ENCODE measurements at places on chromosomes 4 and X.

GRCh38 chr4:108072300-108072699 lies 82.6 kb downstream of the HADH start:
- peaks cover 80% of the 10 kb centered on the region for H3K4me1 ChIP-seq
- H3K27me3 ChIP-seq = no peaks in the 10 kb centered on the region
- H3K27ac ChIP-seq = peak overlapping the region; percentile 91
- H3K4me3 ChIP-seq = peak overlapping the region; percentile 48
- peak; percentile 74 for DNase-seq
- H3K36me3 ChIP-seq = no peaks in the 10 kb centered on the region

DNA sequence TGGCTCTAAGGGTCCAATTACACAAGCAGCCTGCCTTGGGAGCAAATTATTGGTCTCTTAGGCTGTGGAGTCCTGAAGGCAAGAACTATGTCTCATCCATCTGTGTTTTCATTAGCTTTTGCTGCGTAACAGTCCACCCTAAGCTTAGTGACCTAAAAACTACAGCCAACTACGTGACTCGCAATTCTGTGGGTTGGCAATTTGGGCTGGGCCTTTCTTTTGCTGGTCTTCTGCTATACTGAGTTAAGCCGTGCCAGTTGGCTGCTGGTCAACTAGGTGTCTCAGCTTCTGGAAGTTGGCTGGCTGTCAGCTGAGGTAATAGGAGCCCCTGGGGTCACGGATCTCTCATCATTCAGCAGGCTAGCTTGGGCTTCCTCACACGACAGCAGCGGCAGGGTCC lies 205.6 kb upstream of the S100G start:
- no peak overlapping the region for H3K27ac ChIP-seq
- H3K27me3 ChIP-seq = peaks cover 6% of the 10 kb centered on the region
- no peaks in the 10 kb centered on the region for H3K36me3 ChIP-seq
- DNase-seq = no peak

DNA sequence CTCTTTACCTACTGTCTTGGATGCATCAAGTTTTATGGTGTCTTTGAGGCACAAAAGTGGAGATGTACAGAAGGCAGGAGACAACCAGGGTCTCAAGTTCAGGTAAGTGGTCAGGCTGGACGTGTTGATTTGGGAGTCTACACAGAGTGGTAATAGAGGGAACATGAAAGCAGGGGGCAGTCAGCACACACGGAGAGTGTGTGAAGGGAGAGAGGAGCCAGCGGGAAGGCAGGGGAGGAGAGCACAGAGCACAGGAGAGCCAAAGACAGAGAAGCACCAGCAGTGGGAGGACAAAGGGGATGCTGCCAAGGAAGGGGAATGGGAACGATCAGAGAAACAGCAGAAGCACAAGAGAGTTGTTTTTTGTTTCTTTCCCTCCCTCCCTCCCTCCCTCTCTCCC lies 32.9 kb downstream of the TMEM150C start:
- H3K4me3 ChIP-seq = no peak overlapping the region
- H3K27me3 ChIP-seq = peaks cover 8% of the 10 kb centered on the region
- H3K36me3 ChIP-seq = no peaks in the 10 kb centered on the region
- no peak overlapping the region for H3K27ac ChIP-seq
- no peak for DNase-seq
- H3K4me1 ChIP-seq = no peaks in the 10 kb centered on the region

DNA sequence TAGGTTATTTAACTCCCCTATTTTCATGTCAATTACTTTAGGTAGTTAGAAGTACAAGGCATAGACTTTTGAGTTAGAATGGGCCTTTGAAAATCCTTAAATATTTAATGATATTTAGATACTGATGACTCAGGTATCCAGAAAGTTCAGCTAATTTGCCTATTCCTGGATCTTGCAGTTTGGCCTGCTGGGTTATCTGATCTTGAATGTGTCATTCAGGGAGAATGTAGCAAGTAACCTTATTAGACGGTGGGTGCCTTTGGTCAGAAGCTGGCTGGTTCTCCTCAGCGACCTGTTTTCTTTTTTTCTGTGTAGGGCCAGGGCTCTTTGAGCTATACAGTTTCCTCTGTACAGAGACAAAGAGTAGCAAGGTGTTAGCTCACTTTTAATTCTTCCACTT lies 42.0 kb downstream of the MTM1 start:
- H3K36me3 ChIP-seq = peaks cover 2% of the 10 kb centered on the region
- no peak overlapping the region for H3K27ac ChIP-seq
- no peaks in the 10 kb centered on the region for H3K4me1 ChIP-seq
- peaks cover 10% of the 10 kb centered on the region for H3K27me3 ChIP-seq
- no peak for DNase-seq

- H3K4me1 ChIP-seq = peaks cover 4% of the 10 kb centered on the region
- H3K36me3 ChIP-seq = no peaks in the 10 kb centered on the region
- no peak overlapping the region for H3K27ac ChIP-seq
- no peaks in the 10 kb centered on the region for H3K27me3 ChIP-seq
- DNase-seq = no peak
- H3K4me3 ChIP-seq = no peak overlapping the region
These were observed 63.7 kb downstream of the FAM13A start for GRCh38 chr4:88993246-88993645.

GRCh38 chrX:29315931-29316330 lies 728.7 kb downstream of the IL1RAPL1 start:
- H3K27me3 ChIP-seq = no peaks in the 10 kb centered on the region
- no peak overlapping the region for H3K27ac ChIP-seq
- no peak overlapping the region for H3K4me3 ChIP-seq
- H3K36me3 ChIP-seq = no peaks in the 10 kb centered on the region

- peaks cover 6% of the 10 kb centered on the region for H3K27me3 ChIP-seq
- peaks cover 4% of the 10 kb centered on the region for H3K36me3 ChIP-seq
- H3K27ac ChIP-seq = no peak overlapping the region
- peak; percentile 12 for DNase-seq
These were observed 51.6 kb downstream of the MAML3 start for GRCh38 chr4:140102421-140102820.

DNA sequence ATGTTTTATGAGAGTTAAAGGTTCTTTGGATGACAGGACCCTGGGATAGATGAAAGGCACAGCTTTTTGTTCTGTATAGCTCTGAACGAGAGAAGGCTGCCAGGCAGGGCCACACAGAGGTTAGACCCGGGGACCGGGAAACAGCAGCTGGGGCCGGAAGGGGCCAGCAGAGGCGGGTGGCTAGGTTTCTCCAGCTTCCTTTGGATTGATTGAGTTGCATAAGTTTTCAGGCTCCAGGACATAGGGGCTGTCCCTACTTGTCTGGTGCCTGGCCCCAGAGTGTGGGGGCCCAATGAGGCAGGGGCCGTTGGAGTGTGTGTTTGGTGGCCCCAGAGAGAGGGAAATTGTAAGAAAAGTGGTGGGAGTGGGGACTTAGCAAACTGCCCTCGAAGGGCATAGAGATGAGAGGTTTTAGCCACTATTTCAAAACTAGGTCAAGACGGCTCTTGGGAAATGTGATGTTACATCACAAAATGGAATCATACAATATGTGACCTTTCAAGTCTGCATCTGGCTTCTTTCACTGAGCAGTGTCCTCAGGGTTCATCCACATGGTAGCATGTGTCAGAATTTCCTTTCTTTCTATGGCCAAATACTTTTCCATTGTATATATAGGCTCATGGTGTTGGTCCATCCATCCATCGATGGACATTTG lies 3.7 kb downstream of the ZFP92 start:
- peaks cover 15% of the 10 kb centered on the region for H3K27me3 ChIP-seq
- H3K4me3 ChIP-seq = no peak overlapping the region
- peaks cover 6% of the 10 kb centered on the region for H3K4me1 ChIP-seq

DNA sequence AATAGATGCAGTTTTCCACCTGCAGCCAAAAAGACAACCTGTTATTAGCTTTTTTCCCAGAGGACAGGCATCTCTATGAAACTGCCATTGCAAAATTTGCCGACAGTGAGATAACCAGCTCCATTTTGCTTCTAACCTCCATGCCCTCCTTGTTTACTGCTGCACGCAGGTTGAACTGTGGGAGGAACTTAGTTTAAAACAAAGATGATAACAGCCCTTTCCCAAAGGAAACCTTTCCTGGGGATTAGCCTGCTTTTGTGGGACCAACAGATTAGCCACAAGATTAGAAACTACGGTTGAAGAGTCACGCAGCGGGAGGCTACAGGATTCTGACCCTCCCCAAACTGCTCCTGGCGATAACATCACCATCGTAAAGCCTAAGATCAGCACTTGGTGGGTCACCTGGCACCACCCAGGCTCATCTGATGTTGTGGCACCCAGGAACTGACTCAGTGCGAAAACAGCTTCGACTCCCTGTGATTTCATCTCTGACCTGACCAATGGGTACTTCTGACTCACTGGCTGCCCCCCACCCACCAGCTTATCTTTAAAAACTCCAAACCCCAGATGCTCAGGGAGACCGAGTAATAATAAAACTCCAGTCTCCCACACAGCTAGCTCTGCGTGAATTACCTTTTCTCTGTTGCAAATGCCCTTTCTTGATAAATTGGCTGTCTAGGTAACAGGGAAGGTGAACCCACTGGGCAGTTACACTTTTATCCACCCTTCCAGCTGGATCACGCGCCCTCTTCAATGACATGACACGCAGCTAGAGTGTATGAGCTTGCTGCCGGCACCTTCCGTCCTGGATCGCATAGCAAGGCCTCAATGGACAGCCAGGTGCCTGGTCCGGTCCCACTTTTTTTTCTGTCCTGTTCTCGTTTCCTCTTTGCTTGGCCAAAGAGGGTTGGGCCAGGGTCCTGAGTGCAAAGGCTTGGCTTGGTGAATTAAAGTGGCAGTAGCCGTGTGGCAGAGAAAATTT lies 27.2 kb downstream of the NOP14 start:
- no peaks in the 10 kb centered on the region for H3K27me3 ChIP-seq
- H3K36me3 ChIP-seq = peaks cover 23% of the 10 kb centered on the region
- H3K27ac ChIP-seq = peak overlapping the region; percentile 79

DNA sequence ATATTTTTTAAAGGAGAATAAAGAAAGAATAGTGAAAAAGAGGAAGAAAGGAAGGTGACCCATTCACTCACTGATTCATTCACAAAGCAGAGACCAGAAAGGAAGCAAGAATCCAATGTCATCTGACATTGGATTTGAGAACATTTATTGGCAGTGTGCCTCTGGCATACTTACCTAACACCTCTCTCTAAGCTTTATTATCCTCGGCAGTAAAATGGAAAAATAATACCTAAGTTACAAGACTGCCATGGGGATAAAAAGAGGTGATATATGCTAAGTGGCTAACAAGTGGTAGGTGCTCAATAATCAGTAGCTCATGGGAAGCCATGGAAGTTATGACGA lies 41.6 kb upstream of the PPARGC1A start:
- H3K4me3 ChIP-seq = no peak overlapping the region
- no peak for DNase-seq
- H3K27me3 ChIP-seq = no peaks in the 10 kb centered on the region
- H3K4me1 ChIP-seq = no peaks in the 10 kb centered on the region
- H3K36me3 ChIP-seq = no peaks in the 10 kb centered on the region

DNA sequence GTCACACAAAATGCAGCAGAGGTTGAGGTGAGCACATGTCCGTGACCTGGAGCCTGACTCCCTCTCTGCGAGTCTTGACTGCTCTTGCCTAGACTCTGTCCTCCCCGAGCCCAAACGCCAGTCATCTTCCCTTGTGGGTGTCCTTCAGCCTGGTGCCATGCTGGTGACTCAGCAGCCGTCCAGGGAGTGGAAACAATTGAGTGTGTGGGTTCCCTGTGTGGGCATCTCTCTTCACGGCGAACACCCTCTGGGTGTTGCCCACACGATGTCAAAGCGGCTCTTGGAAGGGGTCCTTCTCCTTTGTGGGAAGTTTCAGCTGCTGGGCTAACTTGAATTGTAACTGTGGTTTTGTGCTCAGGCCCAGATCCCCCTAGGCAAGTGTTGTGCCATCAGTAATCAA lies 17.5 kb upstream of the MSANTD1 start:
- no peak overlapping the region for H3K4me3 ChIP-seq
- H3K27me3 ChIP-seq = no peaks in the 10 kb centered on the region
- peaks cover 5% of the 10 kb centered on the region for H3K4me1 ChIP-seq
- H3K27ac ChIP-seq = no peak overlapping the region

- H3K4me3 ChIP-seq = no peak overlapping the region
- DNase-seq = no peak
- no peak overlapping the region for H3K27ac ChIP-seq
- peaks cover 11% of the 10 kb centered on the region for H3K4me1 ChIP-seq
- peaks cover 7% of the 10 kb centered on the region for H3K27me3 ChIP-seq
These were observed 380.8 kb downstream of the SPRY1 start for GRCh38 chr4:123777373-123777772.

DNA sequence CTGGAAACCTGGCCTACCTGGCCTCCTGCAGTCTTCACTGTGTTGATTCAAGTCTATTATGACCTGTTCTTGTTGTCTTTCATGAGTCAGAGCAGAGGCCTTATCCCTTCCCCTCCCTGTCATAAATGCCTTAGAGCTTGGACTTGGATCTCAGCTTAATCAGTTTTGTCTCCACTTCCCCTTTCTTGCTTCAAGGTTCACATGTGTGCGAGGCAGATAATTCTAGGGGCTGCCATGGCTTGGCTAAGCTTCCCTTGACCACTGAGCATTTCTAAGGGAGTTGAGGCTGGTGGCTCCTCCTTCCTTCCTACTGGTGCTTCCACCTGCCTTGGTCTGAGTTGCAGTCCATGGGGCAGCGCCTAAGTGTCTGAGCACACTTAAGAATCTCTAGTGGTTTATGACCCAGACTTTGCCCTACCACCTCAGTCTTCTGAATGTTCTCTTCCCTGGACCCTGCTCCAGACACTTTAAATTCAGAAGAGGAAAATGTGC lies 1.7 kb upstream of the HEPH start:
- no peaks in the 10 kb centered on the region for H3K27me3 ChIP-seq
- no peaks in the 10 kb centered on the region for H3K4me1 ChIP-seq
- no peak overlapping the region for H3K4me3 ChIP-seq

GRCh38 chrX:45445745-45446412 lies 245.2 kb upstream of the DIPK2B start:
- peak overlapping the region; percentile 56 for H3K4me3 ChIP-seq
- H3K27ac ChIP-seq = peak overlapping the region; percentile 48
- no peaks in the 10 kb centered on the region for H3K36me3 ChIP-seq
- no peak for DNase-seq
- peaks cover 34% of the 10 kb centered on the region for H3K27me3 ChIP-seq

- peaks cover 24% of the 10 kb centered on the region for H3K27me3 ChIP-seq
- DNase-seq = no peak
- H3K27ac ChIP-seq = peak overlapping the region; percentile 73
These were observed 7.2 kb downstream of the TIMM17B start for GRCh38 chrX:48890296-48890925.

GRCh38 chr4:119313237-119313636 lies 8.7 kb downstream of the FABP2 start:
- peaks cover 12% of the 10 kb centered on the region for H3K27me3 ChIP-seq
- H3K4me3 ChIP-seq = no peak overlapping the region
- H3K27ac ChIP-seq = no peak overlapping the region
- no peak for DNase-seq

DNA sequence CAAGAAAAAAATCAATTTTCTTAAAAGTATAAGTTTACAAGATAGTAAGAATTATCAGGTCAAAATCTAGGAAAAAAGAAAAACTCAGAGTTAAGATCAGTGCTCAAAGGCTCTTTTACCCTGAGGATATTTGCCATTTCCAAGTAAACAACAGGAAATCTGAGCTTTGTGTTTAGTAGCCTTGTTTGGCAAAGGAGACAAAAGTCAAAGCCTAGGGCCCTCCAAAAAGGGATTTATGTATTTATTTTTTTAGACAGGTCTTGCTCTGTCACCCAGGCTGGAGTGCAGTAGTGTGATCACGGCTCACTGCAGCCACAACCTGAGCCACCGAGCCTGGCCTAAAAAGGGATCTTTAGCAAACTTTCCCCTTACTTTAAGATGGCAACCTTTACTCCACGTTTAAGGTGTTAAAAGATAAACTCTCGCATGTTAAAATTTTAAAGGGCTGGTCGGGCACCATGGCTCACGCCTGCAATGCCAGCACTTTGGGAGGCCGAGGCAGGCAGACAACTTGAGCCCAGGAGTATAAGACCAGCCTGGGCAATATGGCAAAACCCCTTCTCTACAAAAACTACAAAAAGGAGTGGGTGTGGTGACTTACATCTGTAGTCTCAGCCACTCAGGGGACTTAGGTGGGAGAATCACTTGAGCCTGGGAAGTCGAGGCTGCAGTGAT lies 21.3 kb upstream of the OPHN1 start:
- H3K4me3 ChIP-seq = no peak overlapping the region
- no peak overlapping the region for H3K27ac ChIP-seq
- H3K36me3 ChIP-seq = no peaks in the 10 kb centered on the region
- H3K4me1 ChIP-seq = no peaks in the 10 kb centered on the region
- peaks cover 7% of the 10 kb centered on the region for H3K27me3 ChIP-seq
